Neural progenitor cell (in vitro differentiated cells): ENCODE measurements at places on chromosomes 6 and 20. TPM values are rescaled to one million over a fixed set of nuclear protein-coding genes. Genes with fewer than 3 reads are reported as not detected.

GRCh38 chr6:135185483-135185882 lies 4.4 kb downstream of the MYB start:
- DNase-seq, result no peak

The XKR7 gene
- 0.07 and 0.19 TPM in 2 replicates for total RNA-seq

- DNase-seq, result no peak
These were observed 114.3 kb upstream of the HDAC2 start for GRCh38 chr6:114085211-114085610.

The RAB44 gene
- 0.03 TPM in 1 of 2 replicates, not detected in the other for total RNA-seq

- peak; percentile 78 for DNase-seq
These were observed at the start of gene ADGRG6 for GRCh38 chr6:142301651-142302391. Gene ADGRG6 (plus strand): TSS chr6:142302007. CDS start chr6:142302330, 323 bp downstream.

DNA sequence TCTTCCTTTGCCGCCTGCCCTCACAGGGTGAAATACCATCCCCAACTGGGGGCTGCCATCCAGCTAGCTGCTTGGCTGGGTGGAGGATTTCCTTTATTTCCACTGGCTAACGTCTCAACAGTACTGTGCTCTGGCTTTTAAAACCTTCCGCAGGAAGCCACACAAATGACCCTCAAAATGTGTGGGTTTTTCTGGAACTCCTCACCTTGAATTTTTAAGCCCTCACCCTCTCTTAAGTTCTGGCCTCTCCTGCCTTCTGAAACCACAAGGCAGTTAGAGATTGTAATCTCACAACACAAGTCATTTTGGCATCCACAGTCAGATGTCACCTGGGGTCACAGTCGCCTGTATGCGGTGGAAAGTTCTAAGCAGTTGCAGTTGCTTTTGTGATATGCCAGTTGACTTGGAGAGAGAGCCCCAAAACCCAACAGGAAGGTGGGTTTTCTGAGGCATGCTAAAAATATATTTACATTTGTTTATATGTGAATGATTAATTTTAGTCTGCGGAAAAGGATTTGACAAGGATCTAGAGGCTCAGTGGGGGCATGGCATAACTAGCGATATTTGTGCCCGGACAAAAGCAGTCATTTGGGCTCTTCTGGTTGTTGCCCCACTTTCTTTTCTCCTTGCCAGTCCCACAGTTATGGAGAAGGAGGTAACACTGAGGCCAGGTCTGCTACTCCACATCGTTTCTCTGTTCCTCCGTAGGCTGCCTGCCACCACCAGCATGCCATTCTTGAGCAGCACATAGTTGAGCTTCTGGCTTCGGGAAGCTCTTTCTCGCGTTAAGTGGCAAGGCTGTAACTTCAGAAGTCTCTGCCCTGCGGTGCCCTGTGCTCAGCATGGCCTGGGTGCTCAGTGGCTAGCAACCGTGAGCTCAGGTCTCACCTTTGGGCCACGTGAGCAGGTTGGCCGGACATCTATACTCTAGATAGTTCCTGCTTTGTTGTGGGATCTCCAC lies 335.3 kb downstream of the CD83 start:
- no peak for DNase-seq

DNA sequence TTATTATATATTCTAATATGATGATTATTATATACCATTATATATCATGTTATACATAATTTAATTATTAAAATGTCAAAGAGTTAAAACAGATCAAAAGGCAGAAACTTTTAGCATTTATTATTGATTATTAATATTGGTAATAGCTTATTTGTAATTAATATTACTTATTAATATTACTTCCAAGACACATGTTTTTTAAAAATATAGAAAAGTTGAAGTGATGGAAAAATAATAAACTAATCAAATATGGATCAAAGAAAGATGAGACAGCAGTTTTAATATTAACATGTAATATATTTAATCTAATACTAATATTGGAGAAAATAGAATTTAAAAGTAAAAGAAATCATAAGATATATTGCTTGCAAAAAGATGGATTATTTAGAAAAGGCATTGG lies 154.6 kb upstream of the TAB2 start:
- no peak for DNase-seq

The PTPN1 gene
- 35.3 and 38.1 TPM in 2 replicates for total RNA-seq

DNA sequence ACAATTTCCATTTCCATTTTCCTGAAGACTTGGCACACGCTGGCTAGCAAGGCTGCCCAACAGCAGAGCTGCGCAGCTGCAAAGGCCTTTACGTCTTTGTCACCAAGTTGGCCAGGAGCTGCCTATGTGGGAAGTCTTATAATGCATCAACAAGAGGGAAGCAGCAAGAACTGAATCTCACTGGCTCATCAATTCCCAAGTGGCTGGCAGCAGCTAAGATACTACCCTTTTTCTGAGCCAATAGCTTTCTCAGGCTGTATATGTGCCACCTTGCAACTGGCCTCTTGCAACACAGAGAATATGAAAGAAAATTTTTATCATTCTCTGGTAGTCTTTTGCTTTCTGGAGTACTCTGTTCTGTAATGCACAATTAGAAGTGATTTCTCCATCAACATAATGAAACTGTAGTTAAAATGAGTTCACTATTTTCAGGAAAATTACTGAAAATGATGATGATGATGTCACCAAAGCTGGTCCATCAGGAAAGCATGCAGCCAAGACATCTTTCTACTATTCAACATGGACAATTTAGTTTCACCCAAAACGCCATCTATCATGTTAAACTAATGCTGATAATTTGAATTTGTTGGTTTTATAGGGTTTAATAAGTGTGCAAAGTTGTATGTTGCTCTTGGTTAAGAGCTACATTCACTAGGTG lies 97.3 kb upstream of the FOXA2 start:
- no peak for DNase-seq

The UBE2C gene
- total RNA-seq, result 325 and 442 TPM in 2 replicates

The LAMA2 gene
- 0.68 and 1.5 TPM in 2 replicates for total RNA-seq

- no peak for DNase-seq
These were observed 23.6 kb downstream of the GMDS start for GRCh38 chr6:2221726-2222274.

The BPIFB2 gene
- total RNA-seq, result not detected in 2 replicates
